ENCODE measurements at places on chromosomes 7 and 10. TPM values are rescaled to one million over a fixed set of nuclear protein-coding genes. Genes with fewer than 3 reads are reported as not detected.

The EPHB6 gene
- total RNA-seq: 16.0 TPM

The ARHGAP22 gene
- total RNA-seq: not detected

The PARD3 gene
- total RNA-seq: 2.7 TPM

The ACTL6B gene
- not detected for total RNA-seq

The CDHR1 gene
- total RNA-seq: 1.1 TPM

The MOSPD3 gene
- 20.7 TPM for total RNA-seq

The DPYSL4 gene
- total RNA-seq: 65.2 TPM

The PNLIPRP2 gene
- not detected for total RNA-seq

The SOSTDC1 gene
- not detected for total RNA-seq

The SPDYE18 gene
- total RNA-seq: 0.68 TPM

The TBX20 gene
- not detected for total RNA-seq

The AMPH gene
- total RNA-seq: not detected

The TAS2R41 gene
- not detected for total RNA-seq

The PON3 gene
- 0.45 TPM for total RNA-seq

The FOXI2 gene
- total RNA-seq: not detected

The FZD8 gene
- total RNA-seq: 0.18 TPM

The ZNF736 gene
- 27.8 TPM for total RNA-seq

The PCLO gene
- not detected for total RNA-seq

The FBXL13 gene
- 0.56 TPM for total RNA-seq

The GLI3 gene
- total RNA-seq: 0.64 TPM

The SH2B2 gene
- total RNA-seq: 6.3 TPM

The MET gene
- 0.88 TPM for total RNA-seq

The SLC16A12 gene
- not detected for total RNA-seq

The DPY19L1 gene
- 10.2 TPM for total RNA-seq

Measured in activated naive CD4-positive, alpha-beta T cell treated with anti-CD3 and anti-CD28 coated beads, Interleukin-2, amount 50 U/mL, for 72 hours (primary cell).